Tibial nerve (tissue), 4 donors: ENCODE measurements at places on chromosomes 2 and 18.

DNA sequence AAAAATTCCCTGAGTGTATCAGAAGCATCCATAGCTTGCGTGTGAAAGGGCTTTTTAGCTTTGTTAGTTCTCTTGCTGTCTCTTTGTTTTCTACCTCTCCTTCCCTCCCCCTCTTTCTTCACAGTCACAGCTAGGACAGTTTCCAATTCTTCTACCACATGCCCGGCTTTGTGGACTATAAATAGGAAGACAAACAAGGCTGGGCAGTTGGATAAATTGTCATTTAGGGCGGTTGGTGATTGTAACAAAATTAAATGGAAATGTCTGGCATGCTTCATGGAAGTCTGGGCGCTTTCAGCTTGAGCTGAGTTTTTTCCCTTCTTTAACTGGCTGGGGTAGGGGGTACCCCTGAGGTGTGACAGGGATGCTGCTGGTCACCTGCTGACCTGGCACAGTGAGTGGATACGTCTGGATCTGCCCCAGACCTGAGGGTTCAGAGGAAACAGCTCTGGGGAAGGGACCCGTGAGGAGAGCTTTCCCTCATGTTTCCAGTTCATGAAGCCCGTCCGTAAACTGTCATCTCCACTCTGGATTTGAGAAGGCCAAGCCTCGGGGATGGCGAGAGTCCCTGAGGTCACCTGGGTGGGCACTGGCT lies 29.0 kb upstream of the GIGYF2 start:
- no peak for DNase-seq

DNA sequence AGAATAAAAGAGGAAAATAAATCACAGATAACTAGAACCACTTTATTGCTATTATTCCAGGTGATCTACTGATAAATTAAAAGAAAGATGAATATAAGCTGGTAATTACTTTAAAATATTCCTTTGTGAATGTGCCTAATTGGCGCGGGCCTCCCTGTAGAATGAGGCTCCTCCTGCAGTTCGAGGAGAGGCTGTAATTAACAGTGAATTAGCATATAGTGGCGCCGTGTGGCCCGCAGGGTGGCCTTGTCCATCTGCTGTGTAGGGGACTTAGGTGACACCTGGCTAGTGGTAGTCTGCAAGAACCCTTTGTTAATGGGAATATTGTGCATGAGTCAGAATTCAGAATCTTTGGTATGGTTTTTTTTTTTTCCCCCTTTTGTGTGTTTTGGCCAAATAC lies 119.8 kb downstream of the AGAP1 start:
- no peak for DNase-seq

DNA sequence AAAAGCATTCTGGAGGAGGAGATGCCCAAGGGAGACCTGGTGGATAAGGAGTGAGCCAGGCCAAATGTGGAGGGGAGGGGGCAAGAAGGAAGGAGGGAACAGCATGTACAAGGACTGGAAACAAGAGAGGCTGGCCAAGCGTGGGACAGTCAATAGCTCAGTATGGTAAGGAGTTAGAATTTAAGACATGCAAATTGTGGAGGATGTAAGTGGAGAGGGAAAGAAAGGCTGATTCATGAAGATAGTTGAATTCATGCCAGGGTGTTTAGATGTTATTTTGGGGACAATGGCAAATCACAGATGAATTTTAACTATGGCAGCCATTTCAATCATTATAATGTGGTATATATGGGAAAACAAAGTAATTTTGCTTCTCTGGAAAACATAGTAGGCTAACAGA lies 462.3 kb downstream of the MEIS1 start:
- DNase-seq: no peak

- no peak for DNase-seq
Observed at GRCh38 chr18:48186131-48186766, 222.9 kb downstream of the ZBTB7C start.

- DNase-seq: no peak
Observed at GRCh38 chr2:68643011-68643873, at the start of gene PROKR1. Gene PROKR1, plus strand, starts transcription at chr2:68643579. Its CDS starts 2,243 bp downstream, at chr2:68645822.

DNA sequence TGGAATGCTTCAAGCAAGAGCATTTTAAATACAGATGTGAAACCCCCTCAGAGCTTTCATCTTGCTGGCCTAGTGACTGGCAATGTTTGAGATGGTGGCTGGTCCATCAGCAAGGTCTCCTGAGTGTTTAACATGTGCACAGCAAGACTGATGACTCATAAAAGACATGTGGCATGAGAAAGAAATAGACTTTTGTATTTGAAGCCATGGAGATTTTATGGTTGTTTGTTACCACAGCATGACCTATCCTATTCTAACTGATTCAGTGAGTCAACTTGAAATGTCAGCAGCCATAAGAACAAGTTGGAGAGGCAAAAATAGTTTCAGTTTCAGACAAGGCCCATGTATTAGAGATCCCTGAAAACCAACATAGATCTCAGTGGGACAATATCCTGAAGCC lies 154.7 kb upstream of the LYPD1 start:
- DNase-seq: no peak

DNA sequence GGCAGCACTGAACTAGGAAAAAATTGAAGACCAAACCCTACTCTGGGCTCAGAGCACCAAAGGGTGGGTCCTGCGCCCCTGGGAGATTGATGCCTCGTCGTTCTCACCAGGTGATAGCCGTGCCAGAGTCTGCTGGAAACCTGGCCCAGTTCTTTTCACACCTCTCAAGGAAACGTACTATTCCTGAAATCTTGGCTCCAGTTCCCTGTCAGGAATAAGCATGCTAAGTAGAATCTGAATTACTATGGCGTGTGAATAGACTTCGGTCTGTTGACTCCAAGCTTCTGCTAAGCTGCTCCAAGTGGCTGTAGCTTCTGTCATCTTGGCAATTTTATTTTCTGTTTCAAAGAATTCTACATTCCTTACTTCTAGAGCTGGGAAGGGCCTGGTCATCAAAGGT lies 75.4 kb downstream of the MARCHF4 start:
- DNase-seq: no peak
